ENCODE measurements at places on chromosomes 12 and 14.

DNA sequence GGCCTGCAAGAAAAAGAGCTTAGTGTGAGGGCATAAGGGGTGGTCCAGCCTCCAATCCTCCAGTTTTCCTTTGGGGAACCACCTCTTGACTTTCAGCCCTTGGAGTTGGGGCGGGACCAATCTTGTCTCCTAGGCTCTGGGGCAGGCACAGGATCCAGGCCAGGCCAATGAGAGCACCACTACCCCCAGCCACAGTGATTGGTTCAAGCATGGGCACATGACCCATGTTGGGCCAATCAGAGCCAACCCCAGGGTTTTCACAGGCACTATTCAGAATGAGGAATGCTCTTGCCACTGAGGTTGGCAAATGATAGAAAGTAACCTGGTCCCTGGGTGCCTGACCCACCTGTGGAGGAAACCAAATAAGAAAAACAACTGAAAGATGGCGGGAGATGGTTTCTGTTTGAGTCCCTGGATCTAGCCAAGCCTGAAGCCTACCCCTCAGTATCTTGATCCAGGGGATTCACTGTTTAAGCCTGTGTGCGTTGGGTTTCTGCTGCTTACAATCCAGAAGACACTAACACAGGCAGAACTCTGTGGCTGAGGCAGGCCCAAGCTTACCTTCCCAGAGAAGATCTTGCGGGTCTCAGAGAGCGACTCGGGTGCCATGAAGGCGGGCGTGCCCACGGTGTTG lies 42.9 kb downstream of the P2RX4 start:
- ATAC-seq = no peak

GRCh38 chr14:84566109-84566508 lies 963.8 kb upstream of the FLRT2 start:
- ATAC-seq = no peak

GRCh38 chr12:108744021-108744897 lies 12.9 kb upstream of the CORO1C start:
- no peak for ATAC-seq

- no peak for ATAC-seq
Measured at GRCh38 chr12:114415525-114415868, 9.6 kb upstream of the TBX5 start.

DNA sequence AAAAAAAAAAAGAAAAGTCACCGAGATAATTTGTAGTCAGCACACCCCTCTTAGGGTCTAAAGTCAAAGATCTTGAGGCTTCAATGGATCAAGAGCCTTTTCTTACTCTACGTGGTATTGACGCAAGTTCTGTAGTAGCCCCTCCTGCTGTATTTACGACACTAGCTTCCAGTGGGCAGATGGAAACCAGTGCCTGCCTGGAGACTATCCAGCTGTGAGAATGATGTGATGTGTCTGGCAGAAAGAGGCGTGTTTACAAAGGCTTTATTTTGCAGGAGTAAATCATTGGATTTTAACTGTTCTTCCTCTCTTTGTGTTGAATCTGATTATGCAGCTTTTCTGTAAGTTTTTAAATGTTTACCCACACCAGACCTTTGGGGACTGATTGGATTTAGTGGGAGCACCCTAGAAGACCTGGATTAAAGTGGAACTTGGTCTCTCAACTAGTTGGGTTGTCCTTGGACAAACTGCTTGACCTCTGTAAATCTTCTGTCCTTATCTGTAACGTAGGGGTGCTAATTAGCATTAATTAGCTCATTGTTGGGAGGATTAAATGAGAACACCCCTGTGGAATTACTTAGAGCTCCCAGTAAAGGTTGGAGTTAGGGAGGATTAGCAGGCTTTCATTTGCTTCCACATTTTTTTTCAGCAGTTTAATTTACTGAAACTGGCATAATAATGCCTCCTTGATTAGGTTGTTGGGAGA lies 72.4 kb downstream of the RASSF3 start:
- no peak for ATAC-seq

DNA sequence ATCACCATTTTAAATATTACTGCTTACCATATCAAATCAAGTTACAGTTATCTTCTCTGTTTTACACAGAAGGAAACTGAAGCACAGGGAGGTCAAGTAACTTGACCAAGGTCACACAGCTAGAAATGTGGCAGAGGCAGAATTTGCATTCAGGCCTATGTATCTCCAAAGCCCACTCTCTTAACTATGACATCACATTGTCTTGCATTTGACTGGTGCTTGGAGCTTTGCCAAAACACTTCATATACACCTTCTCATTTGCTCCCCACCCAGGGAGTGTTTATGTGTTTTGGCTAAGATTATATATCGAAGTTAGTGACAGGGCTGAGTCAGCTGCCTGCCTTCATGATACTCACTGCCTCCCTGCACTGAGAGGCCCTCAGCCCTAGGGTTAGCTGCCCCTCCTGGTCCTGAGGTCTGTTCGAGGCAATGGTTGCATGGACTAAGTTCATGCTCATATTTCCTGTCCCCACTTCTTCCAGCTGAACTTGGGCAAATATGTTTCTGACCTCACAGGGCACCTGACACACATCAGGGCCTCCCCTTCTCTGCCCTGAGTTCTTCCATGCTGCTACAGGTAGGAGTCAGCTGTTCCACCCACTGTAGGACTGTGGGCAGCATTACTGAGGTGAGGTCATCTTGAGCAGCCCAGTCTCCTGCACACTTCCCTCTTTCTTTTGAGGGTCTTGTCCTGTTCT lies 1.8 kb downstream of the GALNT6 start:
- ATAC-seq = peak; percentile 29

- ATAC-seq = no peak
Measured at GRCh38 chr12:63023926-63024325, 89.0 kb upstream of the PPM1H start.

GRCh38 chr14:53884601-53885000 lies 72.0 kb downstream of the BMP4 start:
- no peak for ATAC-seq

- no peak for ATAC-seq
Measured at GRCh38 chr14:32710231-32710671, 228.4 kb upstream of the NPAS3 start.

GRCh38 chr14:47959740-47960139 lies 284.3 kb upstream of the MDGA2 start:
- no peak for ATAC-seq

- ATAC-seq = no peak
Measured at GRCh38 chr12:96670334-96670899, 181.0 kb downstream of the CFAP54 start.

GRCh38 chr12:51430196-51430895 lies 5.7 kb downstream of the SLC4A8 start:
- ATAC-seq = no peak

DNA sequence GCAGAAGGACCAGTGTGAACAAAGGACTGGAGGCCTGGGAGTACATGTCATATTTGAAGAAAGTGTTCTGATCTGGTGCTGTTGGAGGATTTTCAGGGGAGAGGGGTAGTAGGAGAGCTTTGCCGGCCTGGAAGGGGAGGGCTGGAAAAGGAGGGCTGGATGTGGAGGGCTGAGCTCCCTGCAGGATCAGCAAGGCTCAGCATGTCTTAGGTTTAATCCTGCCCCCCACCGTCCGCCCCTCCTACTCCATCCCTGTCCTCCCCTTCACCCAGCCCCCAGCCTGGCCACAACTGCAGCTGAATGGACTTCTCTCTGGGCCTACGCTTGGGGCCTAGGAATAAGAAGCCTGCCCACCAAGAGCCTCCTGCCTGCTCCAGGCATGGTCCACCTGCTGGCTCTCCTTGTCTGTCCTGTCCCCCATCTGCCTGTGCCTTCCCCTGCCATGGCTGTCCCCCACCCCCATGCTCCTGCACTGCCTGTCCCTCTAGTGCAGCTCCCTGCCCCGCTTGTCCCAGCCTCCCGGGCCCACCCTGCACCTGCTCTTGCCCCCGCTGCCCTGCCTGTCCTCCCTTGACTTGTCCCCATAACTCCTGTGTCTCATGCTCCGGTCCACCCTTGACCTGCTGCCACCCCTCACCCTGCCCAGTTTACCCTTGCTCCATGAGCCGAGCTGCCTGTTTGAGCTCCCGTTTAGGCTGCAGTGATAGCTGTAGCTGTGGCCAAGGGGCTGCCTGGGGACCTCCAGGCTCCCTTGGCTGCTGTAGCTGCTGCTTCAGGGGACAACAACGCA lies 9.8 kb upstream of the RARG start:
- ATAC-seq = no peak

GRCh38 chr12:100612606-100613005 lies 39.1 kb downstream of the GAS2L3 start:
- no peak for ATAC-seq

DNA sequence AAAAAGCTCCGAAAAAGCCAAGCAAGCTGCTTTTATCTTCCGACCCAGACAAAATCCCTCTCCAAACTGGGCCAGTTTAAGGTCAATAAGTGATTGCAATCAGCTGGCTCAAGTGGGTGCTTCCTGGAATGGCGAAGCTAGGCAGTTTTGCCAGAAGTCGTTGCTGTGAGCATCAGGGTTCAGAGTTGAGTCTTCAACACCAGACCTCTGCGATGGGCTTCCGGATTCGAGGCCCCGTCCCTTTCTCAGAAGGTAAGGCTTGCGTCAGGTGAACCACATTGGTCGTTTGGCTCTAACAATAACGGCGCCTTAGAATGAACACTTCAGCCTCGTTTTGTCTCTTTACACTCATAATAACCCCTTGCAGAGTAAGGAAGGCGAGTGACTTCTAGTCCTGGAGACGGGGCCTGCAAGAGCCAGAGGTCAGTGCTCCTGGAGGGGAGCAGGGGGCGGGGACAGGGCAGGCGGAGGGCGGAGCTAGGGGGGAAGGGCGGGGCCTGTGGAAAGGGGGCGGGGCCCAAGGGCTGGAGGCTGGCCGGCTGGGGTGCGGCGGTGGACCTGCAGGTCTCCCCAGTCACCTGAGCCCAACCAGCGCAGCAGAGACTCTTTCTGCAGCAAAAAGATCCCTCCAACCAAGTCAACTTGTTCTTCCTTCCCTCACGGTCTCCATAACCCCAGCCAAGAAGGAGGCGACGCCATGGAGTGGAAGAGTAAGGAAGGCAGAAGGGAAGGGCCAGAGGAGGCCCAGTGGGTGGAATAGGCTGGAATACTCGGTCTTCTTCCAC lies 34.0 kb upstream of the NFYB start:
- no peak for ATAC-seq

DNA sequence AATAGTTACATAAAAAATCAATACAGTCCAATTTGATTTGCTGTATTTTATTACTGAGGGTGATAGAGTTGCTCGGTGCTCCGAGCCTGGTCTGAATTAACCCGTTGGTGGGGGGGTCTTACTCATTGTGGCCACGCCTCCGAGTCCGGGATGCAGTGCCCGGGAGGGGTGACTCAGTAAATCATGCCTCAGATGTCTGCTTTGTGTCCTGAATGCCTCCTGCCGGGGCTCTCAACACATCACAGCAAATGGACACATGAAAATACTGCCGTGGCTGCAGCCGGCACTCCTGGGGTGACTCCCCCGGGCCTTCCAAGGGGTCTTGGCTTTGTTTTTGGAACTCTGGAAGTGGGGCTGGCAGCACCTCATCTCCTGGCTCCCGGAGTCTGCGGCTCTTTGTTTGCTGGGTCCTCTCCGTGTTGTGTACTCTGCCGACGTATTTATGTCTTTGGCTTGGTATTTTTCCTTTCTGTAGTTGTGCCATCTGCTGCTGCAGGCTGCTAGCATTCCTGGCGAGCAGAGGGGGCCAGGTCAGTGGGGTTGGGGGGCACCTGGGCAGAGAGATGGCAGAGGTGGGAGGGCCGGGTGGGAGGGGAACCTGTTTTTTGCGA lies 129.0 kb downstream of the AACS start:
- ATAC-seq = no peak

GRCh38 chr12:129084875-129085826 lies 231.9 kb downstream of the GLT1D1 start:
- no peak for ATAC-seq

- no peak for ATAC-seq
Measured at GRCh38 chr12:88207921-88208620, 66.0 kb downstream of the TMTC3 start.

GRCh38 chr14:43939836-43940235 lies 567.2 kb downstream of the FSCB start:
- ATAC-seq = no peak

GRCh38 chr14:37438444-37438843 lies 156.6 kb downstream of the FOXA1 start:
- no peak for ATAC-seq

DNA sequence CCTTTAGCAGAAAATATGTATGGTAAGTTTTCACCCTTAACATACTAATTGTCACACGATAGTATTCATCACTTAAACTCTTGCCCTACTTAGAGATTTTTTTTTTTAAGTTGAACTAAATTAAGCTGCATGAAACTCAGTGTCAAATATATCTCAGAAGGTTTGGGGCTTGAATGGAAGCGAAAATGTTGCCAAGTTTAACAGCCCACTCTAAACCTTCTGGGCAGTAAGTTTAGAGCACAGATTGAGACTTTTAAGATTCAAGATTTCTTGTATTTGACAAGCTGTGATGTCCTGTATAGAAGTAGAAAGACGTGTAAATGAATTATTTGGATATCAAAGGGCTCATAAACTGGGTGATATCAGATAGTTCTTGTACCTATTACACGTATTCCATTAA lies 287.3 kb upstream of the FLRT2 start:
- no peak for ATAC-seq

GRCh38 chr12:6230321-6231110 lies 30.3 kb downstream of the CD9 start:
- ATAC-seq = peak; percentile 88

DNA sequence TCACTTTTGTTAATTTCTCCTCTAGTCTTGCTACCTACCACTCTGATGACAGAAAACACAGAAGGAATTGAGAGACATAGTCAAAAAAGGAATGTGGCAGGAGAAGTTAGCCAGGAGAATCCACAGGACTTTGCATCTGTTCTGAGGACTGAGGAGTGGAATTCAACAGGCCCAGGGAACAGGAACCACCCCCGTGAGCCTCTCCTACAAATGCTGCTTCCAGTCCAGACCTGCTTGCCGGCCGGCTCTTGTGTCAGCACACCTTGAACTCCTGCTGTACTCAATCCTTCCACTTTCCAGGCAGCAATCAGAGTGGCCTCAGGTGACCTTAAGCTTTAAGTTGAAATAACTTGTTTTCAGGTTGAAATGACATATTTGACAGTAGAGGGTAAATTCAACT lies 903.1 kb downstream of the BCL11B start:
- ATAC-seq = no peak

GRCh38 chr12:120515496-120515895 lies 13.5 kb downstream of the COQ5 start:
- no peak for ATAC-seq

GRCh38 chr12:84507956-84508850 lies 404.4 kb downstream of the SLC6A15 start:
- no peak for ATAC-seq

GRCh38 chr12:24814379-24815113 lies 134.4 kb downstream of the BCAT1 start:
- peak; percentile 31 for ATAC-seq

DNA sequence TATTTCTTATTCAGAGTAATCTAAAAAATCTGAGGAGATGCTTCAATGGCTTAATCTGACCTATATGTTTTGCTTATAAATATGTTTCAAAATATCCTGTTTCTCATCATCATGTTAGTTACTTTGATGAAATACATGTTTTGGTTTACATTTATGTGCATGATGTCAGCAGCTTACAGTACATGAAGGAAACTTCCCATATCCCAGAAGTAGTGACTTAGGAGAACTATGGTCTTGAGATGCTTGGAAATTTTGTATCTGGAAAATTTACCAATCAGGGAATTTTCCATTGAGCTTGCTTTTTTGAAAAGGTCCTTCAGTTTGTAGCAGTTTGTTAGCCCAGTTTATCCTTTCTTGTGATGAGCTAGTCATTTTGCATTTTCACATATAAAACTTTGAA lies 73.3 kb downstream of the RASSF8 start:
- ATAC-seq = no peak

Data from activated CD4-positive, CD25-positive, alpha-beta regulatory T cell treated with anti-CD3 and anti-CD28 coated beads, Interleukin-2, amount 50 U/mL, for 24 hours (primary cell).